GM20000 (cell line): ENCODE measurements at places on chromosomes 4 and X.
A peak's percentile ranks its signal among the peaks of the same experiment; 100 is the strongest.

DNA sequence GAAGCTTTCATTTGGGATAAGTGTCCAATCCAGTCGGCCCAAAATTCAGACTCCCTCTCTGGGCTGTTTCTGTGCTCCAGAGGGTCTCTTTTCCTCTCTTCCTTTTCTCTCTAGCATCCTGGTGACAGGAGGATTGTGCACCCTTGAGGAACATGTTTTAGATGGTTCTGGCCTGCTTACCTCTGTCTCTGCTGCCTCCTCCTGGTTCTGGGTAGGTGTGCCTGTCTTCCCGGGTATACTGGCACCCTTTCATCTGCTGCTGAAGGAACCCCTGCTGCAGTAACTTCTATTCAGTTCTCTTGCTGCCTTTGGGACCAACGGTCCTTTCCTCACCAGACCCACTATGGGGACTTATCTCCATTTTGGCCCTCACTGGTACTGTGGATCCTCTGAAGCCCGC is 53.2 kb downstream of the HMGB2 start:
- DNase-seq, result no peak

DNA sequence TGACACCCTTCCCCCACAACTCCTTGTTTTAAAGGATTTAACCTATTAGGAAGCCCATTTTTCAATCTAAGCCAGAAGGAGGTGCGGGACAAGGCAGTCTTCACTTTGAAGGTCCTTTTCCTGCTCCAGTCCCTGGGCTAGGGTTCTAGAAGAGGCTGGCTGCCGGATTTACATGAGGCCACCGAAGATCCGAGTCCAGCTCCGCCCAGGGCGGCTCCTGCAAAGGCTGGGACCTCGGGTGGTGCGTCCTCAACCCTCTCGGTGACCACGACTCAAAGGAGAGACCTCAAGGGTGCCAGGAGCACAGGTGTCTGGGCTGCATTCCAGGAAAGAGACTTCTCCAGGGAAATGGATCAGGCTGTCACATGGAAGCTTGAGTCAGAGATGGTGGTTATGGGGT is 471.6 kb downstream of the PCDH19 start:
- no peak for DNase-seq

DNA sequence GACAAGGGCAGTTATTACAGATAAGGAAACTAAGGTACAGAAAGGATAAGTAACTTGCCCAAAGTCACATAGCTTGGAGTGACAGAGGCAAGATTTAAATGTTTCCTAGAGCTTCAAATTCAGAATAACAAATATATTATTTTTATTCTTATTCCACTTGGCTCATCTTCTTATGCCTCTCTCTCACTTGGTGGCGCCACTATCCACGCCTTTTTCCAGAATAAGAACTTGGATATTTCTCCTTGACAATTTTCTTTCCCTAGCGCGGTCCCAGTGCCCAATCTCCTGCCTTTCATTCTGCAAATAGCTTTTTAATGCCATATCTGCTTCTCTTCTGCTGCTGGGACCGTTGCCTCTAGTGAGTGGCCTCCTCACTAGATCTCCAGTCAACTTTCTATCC is 78.5 kb downstream of the MSN start:
- DNase-seq, result no peak

DNA sequence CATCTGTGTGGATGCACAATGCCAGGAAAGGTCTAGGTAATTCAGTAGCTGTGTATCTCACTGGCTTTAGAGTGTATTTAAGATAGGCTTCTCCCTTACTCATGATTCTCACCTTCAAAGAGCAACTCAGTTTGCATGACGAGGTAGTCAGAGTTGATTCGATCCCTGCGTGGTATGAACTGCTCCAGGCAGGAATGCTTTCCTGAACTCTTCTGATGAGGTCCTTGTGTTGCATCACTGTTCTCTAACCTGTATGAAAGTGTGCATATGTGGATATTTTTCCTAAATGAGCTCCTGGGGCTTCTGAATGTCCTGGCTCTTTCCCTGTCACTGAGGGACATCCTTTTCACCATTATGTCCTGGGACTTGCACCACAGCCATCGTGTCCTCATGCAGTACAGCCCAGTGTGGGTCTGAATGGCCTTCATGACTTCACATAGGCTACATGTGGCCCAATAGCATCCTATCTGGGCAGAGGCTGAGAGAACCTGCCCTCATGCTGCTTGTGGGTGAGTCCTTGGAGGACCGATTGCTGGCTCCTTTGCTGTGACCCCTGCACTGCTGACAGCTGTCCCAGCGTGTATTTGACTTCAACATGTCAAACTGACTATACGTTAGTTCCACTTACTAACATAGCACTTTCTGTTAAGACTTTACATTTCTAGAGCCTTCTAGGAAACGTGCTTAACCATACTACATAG is 65.3 kb upstream of the WDR1 start:
- no peak for DNase-seq

GRCh38 chrX:87409113-87409841 is 108.3 kb upstream of the KLHL4 start:
- no peak for DNase-seq

GRCh38 chrX:65601530-65602220 is 65.8 kb upstream of the MSN start:
- DNase-seq, result no peak

DNA sequence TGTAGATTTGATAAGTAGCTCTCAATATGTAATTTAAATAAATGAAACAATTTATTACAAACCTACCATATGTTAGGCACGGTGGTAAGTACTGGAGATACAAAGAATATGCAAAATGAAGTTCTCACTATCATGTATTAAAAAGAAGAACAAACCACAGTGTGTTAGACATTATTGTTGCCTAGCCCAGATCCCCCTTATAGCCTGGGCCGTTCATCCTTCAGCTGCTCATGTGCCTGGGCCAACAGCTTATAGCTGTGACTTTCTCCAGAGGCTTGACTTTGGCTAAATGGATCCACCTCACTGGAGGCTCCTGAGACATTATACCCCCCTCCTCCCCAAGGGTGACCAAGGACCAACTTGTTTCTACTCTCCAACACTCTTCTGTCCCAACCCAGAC is 29.8 kb upstream of the CCNG2 start:
- no peak for DNase-seq

DNA sequence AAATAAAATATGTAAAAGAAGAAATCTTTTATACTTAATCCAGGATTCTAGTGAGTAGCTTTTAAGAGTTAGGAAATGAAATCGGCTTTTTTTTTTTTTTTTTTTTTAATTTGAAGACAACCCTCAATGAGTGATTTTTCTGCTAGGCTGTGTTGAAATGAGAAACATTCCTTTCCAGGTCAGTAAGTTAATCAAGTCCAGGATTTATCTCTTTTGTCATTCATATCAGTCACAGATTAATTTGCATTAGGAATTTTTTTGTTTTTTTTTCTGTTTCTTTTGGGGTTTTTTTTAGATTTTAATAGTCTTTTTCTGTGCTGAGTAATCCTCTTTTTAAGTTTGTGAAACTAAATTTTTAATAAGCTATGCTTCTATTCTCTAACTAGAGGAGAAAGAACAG is 448.1 kb downstream of the ADGRL3 start:
- no peak for DNase-seq

- DNase-seq, result no peak
Observed at GRCh38 chrX:44432641-44433040, 89.2 kb upstream of the EFHC2 start.

DNA sequence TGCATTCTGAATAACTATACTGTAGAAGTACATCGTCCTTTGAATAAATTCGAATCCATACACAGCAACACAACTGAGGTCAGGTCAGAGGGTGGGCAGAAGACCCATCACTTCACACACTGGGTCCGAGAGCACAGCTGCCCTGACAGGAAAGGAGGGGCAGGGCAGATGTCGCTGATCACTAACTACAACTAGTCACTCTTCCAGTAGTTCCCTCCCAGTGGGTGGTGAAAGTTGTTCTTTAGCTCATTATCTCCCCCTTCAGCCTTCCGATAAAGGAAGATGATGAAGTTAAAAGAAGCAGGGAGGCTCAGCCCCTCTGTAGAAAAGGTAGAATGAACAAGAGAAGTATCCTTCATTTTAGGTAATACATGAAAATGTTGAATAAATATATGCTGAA is 278.9 kb downstream of the INPP4B start:
- no peak for DNase-seq

DNA sequence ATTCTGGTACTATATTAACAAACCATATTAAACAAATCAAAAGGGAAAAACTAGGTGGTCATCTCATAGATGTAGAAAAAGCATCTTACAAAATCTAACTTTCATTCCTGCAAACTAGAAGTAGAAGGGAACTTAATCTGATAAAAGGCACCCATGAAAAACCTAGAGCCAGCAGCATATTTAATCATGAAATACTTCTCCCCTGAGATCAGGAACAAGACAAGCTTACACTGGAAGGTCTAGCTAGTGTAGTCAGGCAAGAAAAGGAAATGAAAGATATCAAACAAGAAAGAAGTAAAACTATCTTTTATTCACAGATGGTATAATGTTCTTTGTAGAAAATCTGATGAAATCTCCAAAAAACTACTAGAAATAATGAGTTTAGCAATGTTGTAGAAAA is 41.2 kb downstream of the ATP10D start:
- no peak for DNase-seq

DNA sequence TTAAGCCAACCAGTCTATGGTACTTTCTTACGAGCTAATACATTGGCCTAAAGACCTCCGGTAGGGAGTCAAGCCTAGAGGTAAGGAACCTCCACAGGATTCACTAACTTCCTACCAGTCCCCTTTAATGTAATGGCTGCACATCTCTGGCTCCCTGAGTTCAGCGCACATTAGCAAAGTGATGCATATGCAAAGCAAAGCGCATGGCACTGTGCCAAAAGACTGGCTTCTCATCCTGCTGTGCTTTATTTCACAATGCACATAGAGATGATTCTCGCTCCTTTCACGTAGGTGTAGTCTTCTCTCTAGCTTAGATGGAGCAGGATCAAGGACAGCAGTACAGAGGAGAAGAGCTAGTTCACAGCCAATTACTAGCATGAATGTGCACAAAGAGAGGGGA is 14.6 kb upstream of the CLTRN start:
- no peak for DNase-seq

DNA sequence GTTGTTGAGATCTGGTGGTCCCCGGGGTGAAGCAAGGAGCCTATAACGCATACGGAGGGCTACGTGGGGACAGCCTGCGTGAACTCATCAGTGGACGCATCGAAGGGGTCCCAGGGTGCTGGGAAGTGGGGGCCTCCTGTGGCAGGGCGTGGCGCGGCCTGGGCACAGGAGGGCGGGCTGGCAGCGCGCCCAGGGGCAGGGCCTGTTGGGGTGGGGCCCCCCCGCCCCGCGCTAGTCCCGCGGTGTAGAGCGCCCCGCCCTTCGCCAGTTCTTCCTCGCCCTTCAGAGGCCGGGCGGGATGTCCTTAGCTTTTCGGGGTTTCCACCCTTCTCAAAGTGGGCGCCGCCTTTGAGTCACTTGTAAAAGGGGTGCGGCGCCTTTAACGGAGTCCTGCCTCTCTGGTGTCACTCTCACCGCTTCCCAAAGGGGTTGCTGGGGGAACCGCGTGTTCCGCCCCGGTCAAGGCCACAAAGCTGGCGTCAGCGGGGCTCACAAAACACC is 632 bp downstream of the PLP2 start:
- peak; percentile 77 for DNase-seq

- DNase-seq, result no peak
Observed at GRCh38 chr4:4763822-4764557, 95.5 kb upstream of the MSX1 start.

GRCh38 chr4:157014621-157015591 is 43.3 kb upstream of the PDGFC start:
- no peak for DNase-seq

DNA sequence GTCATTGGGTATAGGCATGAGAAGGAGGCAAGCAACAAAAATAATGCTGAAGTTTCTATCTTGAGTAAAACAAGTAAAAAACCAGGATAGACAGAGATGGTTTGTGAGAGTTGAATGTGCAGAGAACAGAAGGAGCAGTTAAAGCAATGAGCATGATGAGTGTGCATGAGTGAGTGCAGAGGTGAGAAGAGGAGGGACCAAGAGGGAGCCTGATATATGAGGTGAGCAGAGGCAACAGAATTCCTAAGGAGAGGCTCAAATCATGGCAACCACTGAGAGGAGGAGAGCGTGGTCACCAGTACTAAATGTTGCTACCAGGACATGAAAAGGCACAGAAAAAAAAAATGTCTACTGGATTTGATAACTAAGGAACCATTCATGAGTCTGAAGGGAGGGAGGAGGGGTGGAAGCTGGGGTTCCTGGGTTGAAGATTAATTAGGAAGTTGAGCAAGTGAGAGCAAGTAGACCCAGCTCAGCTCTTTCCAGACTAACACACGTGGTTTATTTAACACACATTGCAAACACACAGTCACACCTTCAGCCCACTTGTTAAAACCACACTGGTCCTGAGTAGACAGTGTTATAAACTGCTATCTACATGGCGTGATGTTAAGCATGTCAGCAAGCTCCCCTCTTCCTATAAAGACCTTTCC is 69.0 kb upstream of the IQCM start:
- no peak for DNase-seq

DNA sequence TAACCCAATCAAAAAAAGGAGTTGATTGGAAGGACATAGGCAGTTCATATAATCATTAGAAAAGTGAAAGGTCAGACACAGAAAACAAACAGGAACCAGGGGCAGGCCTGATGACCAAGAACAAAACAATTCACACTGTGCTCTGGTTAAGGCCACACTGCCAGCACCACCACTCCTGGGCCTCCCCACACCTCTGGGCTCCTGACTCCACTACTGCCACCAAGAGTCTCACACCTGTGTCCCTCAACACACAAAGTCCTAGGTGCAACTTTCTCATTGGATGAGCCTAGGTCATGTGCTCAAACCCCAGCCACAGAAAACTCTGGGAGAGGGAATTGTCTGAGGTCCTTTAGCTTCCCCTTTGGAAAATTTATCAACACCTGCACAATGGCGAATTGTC is 11.1 kb upstream of the FAM9C start:
- DNase-seq, result no peak

- no peak for DNase-seq
Observed at GRCh38 chrX:25198891-25199290, 183.1 kb upstream of the ARX start.

- DNase-seq, result no peak
Observed at GRCh38 chrX:110569506-110569905, 210.9 kb downstream of the RTL9 start.

DNA sequence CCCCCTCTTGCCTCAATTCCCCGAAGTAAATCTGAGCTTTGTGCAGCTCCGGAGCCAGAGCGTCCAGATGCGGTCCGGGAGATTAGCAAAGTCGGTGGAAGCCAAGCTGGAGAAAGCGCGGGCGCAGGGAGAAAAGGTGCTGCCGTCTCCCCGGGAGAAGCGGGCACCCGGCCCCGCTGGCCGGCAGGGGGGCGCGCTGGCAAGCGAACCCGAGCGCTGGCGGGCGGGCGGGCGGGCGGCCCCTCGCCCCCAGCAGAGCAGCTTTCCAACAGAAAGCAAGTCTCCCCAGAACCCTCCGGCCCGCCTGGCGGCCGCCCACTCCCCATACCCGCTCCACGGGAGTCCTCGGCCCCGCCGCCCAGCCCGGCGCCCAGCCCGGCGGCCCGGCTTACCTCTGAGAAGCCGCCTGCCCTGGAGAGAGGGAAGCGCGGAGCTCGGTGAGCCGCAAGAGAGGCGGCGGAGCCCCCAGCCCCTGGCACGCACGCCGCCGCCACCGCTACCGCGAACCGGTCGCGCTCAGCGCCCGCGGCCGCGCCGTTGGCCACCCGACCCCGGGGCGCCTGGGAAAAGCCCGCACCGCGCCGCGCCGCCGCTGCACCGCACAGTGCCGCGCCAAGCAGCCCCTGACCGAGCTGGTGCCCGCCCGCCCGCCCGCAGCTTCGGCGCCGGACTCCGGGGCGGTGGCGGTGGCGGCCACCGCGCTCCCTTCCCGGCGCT is 529 bp upstream of the CITED1 start:
- DNase-seq, result peak; percentile 28

GRCh38 chr4:24335616-24336015 is 248.7 kb downstream of the DHX15 start:
- DNase-seq, result no peak
